Small intestine (tissue), 16 donors: ENCODE measurements at places on chromosomes 4 and X.

GRCh38 chrX:65634732-65635131, 32.7 kb upstream of the MSN start:
- H3K27me3 ChIP-seq, result no peaks in the 10 kb centered on the region
- no peak overlapping the region for H3K4me3 ChIP-seq
- no peak for DNase-seq
- no peaks in the 10 kb centered on the region for H3K36me3 ChIP-seq

DNA sequence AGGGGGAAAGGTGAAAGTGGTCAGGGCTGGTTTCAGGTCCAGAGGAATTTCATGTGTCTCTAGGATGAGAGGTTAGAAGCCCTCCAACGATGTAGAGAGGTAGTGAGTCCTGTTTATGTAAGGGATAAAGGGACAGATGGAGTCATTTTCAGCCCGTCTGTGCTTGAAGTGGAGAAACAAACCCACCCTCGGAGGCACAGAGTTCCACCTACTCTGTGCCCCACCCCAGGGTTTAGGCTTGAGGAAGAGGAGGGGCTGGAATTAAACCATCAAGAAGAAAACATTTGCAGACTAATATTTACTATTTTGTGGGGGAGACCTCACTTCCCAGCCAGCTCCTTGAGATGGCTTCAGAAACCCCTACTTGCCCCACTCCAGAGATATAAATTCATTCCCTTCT, 868 bp upstream of the GNL3L start:
- no peaks in the 10 kb centered on the region for H3K27me3 ChIP-seq
- no peaks in the 10 kb centered on the region for H3K36me3 ChIP-seq
- no peak for DNase-seq
- no peak overlapping the region for H3K4me3 ChIP-seq
- no peak overlapping the region for H3K27ac ChIP-seq
- H3K4me1 ChIP-seq, result no peaks in the 10 kb centered on the region

GRCh38 chr4:138898282-138898681, 117.3 kb upstream of the NOCT start:
- no peak overlapping the region for H3K27ac ChIP-seq
- H3K36me3 ChIP-seq, result no peaks in the 10 kb centered on the region
- no peak overlapping the region for H3K4me3 ChIP-seq
- H3K4me1 ChIP-seq, result no peaks in the 10 kb centered on the region
- peak; percentile 40 for DNase-seq
- H3K27me3 ChIP-seq, result no peaks in the 10 kb centered on the region

DNA sequence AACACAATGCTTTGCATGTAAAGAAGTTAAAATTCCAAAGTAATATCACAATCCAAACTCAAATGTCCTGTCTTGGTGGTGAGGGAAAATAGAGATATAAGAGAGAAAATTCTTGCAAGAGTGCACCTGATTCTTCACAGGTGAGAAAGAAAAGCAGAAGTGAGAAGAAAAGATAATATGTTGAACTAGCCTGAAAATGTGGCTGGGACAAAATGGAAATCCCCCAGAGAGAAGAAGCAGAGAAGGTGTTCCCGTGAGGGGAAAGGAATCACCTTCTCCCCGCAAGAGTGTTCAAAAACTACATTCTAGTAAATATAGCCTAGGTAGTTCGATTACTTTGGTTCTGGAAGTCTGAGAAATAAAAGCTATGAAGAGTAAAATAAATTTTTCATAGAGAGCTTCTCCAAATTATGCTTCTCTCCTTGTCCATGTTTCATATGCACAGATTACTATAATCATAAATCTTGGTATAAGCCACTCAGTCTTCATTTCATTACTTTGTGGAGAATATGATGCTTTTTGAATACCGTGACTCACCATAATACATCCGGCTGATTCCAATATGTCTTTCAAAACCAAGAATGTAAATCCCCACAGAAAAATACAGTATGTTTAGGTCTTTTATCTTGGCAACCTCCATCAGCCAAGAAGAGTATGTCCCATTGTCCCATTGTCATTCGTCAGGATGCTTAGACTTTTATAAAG, 63.1 kb downstream of the COX18 start:
- no peaks in the 10 kb centered on the region for H3K4me1 ChIP-seq
- no peaks in the 10 kb centered on the region for H3K36me3 ChIP-seq
- no peaks in the 10 kb centered on the region for H3K27me3 ChIP-seq
- DNase-seq, result no peak
- H3K27ac ChIP-seq, result no peak overlapping the region
- H3K4me3 ChIP-seq, result no peak overlapping the region

- H3K27ac ChIP-seq, result no peak overlapping the region
- H3K4me3 ChIP-seq, result no peak overlapping the region
- no peak for DNase-seq
- H3K27me3 ChIP-seq, result no peaks in the 10 kb centered on the region
- no peaks in the 10 kb centered on the region for H3K36me3 ChIP-seq
Observed at GRCh38 chrX:20225488-20225833, 41.2 kb downstream of the RPS6KA3 start.

DNA sequence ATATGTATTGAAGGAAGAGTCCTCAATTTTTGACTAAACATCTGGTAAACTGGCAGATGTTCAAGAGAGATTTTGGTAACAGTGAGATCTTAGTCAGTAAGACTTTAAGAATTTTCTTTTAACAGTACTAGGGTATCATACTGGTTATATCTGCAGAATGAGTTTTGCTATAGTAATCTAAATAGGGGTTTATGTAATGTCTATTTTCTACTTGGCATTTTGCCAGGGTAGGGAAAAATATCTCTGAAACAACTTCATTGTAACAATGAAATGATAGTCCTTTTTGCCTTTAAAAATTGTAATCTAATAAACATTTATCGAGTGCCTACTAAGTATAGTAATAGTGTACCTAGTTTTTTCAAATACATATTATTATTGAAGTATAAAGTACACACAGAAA, 32.1 kb downstream of the XK start:
- no peaks in the 10 kb centered on the region for H3K27me3 ChIP-seq
- H3K27ac ChIP-seq, result no peak overlapping the region
- no peaks in the 10 kb centered on the region for H3K4me1 ChIP-seq
